ENCODE measurements at places on chromosomes 7 and 10.

GRCh38 chr7:87190783-87191182 lies 28.7 kb downstream of the TMEM243 start:
- no peak for DNase-seq

DNA sequence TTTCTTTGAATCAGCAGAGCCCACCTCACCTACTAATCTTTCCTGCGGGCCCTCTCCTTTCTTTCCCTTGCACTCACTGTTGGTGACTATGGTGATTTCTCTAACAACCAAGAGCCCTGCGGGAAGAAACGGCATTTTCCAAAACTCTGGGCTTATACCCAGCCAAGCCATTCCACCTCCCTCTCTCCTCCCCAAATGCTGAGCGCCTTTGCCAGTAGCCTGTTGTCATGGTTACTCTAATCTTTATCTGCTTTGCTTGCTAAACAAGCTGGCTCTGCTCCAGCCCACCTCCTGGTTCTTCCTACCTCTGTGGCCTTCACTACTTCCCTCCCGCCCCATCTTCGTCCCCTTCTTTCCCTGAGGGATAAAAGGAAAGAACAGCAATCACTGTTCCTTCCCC lies 86.7 kb downstream of the DGKI start:
- DNase-seq: no peak

GRCh38 chr7:103082497-103082896 lies 7.6 kb downstream of the ARMC10 start:
- no peak for DNase-seq

DNA sequence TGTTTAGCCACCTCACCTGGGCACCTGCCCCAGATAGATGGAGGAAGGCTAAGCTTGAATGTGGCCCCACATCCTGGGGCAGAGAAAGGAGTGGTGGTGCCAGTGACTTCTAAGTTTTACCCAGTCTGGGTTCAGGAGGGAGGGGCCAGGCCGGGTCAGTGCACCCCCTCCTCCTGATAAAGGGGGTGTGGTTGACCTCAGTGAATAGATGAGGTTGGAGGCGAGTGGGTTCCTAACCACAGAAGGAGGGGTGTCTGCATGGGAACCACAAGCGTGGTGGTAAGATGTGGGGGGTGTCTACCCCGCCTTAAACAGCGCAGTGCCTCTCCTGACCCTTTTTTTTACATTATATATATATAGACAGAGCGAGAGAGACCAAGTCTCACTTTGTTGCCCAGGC lies 105.3 kb upstream of the KCTD7 start:
- no peak for DNase-seq

GRCh38 chr7:24936121-24936824 lies 43.7 kb downstream of the OSBPL3 start:
- DNase-seq: no peak

DNA sequence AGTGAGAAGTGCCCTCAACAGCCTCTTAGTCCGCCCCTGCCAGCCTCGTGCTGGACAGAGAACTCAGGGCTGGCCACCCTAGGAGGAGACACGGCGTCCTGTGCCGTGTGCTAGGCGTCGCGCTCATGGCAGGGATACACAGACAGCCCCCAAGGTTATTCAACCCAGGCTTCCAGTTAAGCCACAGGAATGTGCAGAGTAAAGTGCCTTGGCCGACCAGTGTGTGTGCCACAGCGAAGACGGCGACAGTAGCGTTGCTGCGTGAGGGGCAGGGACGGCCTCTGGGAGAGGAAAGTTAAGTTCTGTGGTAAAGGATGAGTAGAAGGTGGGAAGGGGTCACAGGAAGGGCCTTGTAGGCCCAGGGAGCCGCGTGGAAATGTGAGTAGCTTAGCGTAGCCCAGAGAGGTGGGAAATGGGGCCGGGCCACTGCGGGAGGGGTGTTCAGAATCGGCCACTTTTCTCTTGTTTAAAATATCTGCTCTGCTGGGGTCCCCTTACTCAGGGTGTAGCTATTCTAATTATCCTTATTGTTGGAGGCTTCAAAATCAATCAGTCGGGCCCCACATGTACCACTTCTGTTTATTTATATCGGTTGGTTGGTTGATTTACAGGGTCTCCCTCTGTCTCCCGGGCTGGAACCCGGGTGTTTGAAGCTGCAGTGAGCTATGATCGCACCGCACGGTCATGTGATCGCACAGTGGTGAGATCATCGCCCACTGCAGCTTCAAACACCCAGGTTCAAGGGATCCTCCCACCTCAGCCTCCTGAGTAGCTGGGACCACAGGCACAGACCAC lies 24.5 kb downstream of the TMEM120A start:
- no peak for DNase-seq

- DNase-seq: no peak
Observed at GRCh38 chr7:137946011-137946410, 55.9 kb downstream of the CREB3L2 start.

GRCh38 chr10:4982764-4983226 lies 19.6 kb downstream of the AKR1C1 start:
- DNase-seq: no peak

All from eye (tissue), 1 donor.